H1 (cell line): ENCODE measurements at places on chromosomes 16 and 17.

DNA sequence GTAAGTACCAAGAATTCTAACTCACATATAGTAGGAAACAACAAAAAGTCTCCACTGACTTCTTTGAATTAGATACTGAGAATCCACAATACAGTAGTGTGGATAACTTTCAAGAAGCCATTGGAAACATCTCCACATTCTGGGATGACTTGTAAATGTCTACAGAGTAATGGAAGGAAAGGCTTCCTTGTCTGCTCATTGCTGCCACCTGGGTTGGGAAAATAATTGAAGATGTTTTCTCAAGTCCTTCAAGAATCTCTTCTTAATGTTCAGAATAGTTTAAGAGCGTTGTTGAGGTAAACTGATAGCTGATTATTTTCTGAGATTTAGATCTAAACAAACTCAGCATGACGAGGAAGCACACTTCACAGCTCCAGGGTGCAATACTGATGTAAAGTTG is 14.0 kb downstream of the CPSF4L start:
- H3K36me3 ChIP-seq: peaks cover 2% of the 10 kb centered on the region
- DNase-seq: no peak
- H3K27ac ChIP-seq: no peak overlapping the region
- H3K27me3 ChIP-seq: no peaks in the 10 kb centered on the region

DNA sequence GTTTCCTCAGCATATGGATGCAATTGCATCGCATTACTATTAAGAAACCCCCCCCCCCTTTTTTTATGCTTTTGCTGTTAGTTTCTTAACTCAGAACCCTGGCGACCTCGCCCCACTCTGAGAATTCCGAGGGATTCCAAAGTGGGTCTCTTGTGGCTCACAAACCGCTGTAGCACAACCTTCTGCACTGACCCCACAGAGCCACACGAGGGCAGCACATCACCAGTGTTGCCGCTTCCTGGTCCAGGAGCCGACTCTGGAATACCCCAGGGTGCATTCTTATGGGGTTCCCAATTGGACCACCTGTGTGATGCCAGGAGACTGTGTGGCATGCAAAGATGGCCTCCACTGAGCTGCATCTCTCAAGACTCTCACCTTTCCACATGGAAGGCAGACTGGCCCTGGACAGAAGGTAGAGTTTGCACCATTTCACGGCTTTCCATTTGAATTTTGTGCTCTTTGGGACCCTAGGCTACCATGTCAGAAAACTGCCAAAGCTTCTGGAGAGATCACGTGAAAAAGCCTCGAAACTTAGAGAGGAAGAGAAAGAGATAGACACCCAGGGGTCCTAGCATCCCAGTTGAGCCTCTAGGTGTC is 432.7 kb upstream of the ASIC2 start:
- H3K4me1 ChIP-seq: no peaks in the 10 kb centered on the region
- no peaks in the 10 kb centered on the region for H3K27me3 ChIP-seq
- DNase-seq: peak; percentile 36
- no peak overlapping the region for H3K27ac ChIP-seq

- H3K27me3 ChIP-seq: no peaks in the 10 kb centered on the region
- H3K36me3 ChIP-seq: 0 out of 2 replicates have a peak, but pooled peaks cover under 1% of the 10 kb centered on the region
- H3K27ac ChIP-seq: no peak overlapping the region
- H3K4me3 ChIP-seq: no peak overlapping the region
Observed at GRCh38 chr16:88077328-88078108, 126.3 kb downstream of the BANP start.

DNA sequence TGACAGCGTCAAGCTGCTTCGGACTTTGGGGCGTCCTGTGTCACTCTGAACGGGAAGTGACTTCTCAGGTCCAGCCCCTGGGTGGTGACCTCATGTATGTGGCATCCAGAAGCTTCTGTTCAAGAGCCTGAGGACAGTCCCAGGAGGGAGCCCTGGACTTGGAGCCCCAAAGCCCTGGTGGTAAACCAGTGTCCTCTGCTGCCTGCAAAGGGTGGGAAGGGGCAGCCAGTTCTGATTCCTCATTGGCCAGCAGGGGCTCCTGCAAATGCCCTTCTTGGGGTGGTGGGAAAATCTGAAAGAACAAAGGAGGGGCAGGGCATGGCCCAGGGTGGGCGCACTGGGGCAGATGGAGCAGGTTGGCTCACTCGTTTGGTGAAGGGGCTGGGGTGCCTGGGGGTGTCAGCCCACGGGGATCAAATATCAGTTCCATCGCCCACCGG is 1.6 kb downstream of the OSGIN1 start:
- H3K27ac ChIP-seq: no peak overlapping the region
- H3K36me3 ChIP-seq: no peaks in the 10 kb centered on the region
- no peaks in the 10 kb centered on the region for H3K27me3 ChIP-seq
- H3K4me1 ChIP-seq: peaks cover 7% of the 10 kb centered on the region
- DNase-seq: no peak

- no peaks in the 10 kb centered on the region for H3K27me3 ChIP-seq
- no peaks in the 10 kb centered on the region for H3K4me1 ChIP-seq
- no peak overlapping the region for H3K27ac ChIP-seq
- peaks cover 9% of the 10 kb centered on the region for H3K36me3 ChIP-seq
Observed at GRCh38 chr16:28188085-28188916, 23.5 kb downstream of the XPO6 start.

GRCh38 chr16:88058817-88059216 is 107.6 kb downstream of the BANP start:
- no peak for DNase-seq
- no peaks in the 10 kb centered on the region for H3K27me3 ChIP-seq

DNA sequence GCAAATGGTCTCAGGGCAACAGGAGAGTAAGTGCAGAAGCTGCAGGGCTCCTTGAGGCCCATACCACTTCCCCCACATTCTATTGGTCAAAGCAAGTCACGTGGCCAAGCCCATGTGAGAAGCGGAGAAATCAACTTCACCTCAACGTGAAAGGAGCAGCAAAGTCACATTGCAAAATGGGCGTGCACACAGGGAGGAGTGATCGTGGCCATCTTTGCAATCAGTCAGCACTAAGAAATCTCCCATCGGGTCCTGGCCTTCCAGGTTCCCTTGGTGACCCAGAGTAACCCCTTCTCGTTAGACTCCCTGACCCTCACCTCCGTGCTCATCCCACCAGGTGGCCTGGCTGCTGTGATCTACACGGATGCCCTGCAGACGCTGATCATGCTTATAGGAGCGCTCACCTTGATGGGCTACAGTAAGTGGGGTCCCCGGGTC is 38.0 kb downstream of the SLC5A11 start:
- H3K4me3 ChIP-seq: no peak overlapping the region
- DNase-seq: peak; percentile 47
- no peak overlapping the region for H3K27ac ChIP-seq
- H3K27me3 ChIP-seq: no peaks in the 10 kb centered on the region

- no peak overlapping the region for H3K4me3 ChIP-seq
- H3K27me3 ChIP-seq: no peaks in the 10 kb centered on the region
- H3K36me3 ChIP-seq: no peaks in the 10 kb centered on the region
Observed at GRCh38 chr17:39774047-39774446, 36.3 kb downstream of the GRB7 start.

GRCh38 chr16:78597809-78598570 is 498.5 kb downstream of the WWOX start:
- H3K36me3 ChIP-seq: no peaks in the 10 kb centered on the region
- DNase-seq: no peak
- H3K27ac ChIP-seq: no peak overlapping the region
- no peaks in the 10 kb centered on the region for H3K27me3 ChIP-seq

DNA sequence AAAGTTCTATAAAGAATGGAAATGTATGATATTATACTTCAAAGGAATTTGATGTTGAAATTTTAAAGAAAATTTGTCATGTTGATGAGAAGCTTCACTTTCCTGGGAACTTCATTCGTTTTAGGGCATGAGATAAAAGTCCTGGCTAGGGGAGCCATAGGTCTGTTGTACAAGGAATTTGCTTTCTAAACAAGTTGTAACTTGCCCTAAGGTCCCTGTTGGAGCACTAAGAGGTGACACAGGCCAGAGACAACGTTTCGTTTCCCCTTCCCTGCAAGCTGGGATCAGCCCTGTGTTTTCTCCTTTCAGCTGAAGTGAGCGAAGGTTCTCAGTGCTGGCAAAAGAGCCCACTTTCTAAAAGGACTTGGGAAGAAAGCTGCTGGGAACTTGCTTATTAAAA is 16.6 kb downstream of the PLD6 start:
- H3K4me1 ChIP-seq: peaks cover 2% of the 10 kb centered on the region; the same call in 1 of the 2 replicates
- no peaks in the 10 kb centered on the region; the same call in 1 of the 2 replicates for H3K36me3 ChIP-seq
- H3K27me3 ChIP-seq: no peaks in the 10 kb centered on the region
- no peak overlapping the region for H3K4me3 ChIP-seq

GRCh38 chr16:56113223-56113622 is 78.1 kb upstream of the GNAO1 start:
- no peak for DNase-seq
- H3K4me1 ChIP-seq: peaks cover 4% of the 10 kb centered on the region
- no peak overlapping the region for H3K27ac ChIP-seq
- no peak overlapping the region for H3K4me3 ChIP-seq
- no peaks in the 10 kb centered on the region for H3K27me3 ChIP-seq

GRCh38 chr16:66477028-66477515 is 50.0 kb downstream of the BEAN1 start:
- H3K27ac ChIP-seq: no peak overlapping the region
- H3K36me3 ChIP-seq: no peaks in the 10 kb centered on the region
- no peak for DNase-seq
- peaks cover 4% of the 10 kb centered on the region for H3K4me1 ChIP-seq
- no peak overlapping the region for H3K4me3 ChIP-seq
- H3K27me3 ChIP-seq: no peaks in the 10 kb centered on the region

DNA sequence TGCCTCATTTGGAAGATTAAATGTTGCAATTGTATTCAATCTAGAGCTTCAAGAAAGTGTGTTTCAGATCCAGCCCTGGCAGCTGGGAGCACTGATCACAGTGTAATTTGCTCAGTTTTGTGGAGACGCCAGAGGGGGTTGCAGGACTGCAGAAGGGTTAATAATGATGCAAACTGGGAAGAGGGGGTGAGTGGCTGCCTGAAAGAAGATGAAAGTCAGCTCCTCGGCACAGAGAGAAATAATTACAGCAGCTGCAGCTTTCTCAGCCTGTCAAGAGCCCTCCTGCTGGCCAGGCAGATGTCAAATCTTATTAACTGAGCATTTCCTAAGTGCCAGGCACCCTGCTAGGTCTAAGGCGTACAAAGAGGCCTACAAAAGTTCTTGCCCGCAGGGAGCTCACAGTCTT is 97.7 kb downstream of the ZNF18 start:
- H3K27ac ChIP-seq: no peak overlapping the region
- H3K27me3 ChIP-seq: no peaks in the 10 kb centered on the region
- H3K4me3 ChIP-seq: no peak overlapping the region

- H3K4me1 ChIP-seq: peaks cover 11% of the 10 kb centered on the region
- H3K4me3 ChIP-seq: peak overlapping the region; percentile 7; the same call in 1 of the 2 replicates
- DNase-seq: no peak
- H3K36me3 ChIP-seq: no peaks in the 10 kb centered on the region
- no peak overlapping the region for H3K27ac ChIP-seq
Observed at GRCh38 chr17:48541036-48541576, 3.8 kb downstream of the HOXB2 start.

- H3K4me1 ChIP-seq: peaks cover 14% of the 10 kb centered on the region
- H3K27me3 ChIP-seq: no peaks in the 10 kb centered on the region
- no peak for DNase-seq
- no peak overlapping the region for H3K4me3 ChIP-seq
- no peaks in the 10 kb centered on the region for H3K36me3 ChIP-seq
Observed at GRCh38 chr16:14497245-14498082, 132.6 kb downstream of the PARN start.

DNA sequence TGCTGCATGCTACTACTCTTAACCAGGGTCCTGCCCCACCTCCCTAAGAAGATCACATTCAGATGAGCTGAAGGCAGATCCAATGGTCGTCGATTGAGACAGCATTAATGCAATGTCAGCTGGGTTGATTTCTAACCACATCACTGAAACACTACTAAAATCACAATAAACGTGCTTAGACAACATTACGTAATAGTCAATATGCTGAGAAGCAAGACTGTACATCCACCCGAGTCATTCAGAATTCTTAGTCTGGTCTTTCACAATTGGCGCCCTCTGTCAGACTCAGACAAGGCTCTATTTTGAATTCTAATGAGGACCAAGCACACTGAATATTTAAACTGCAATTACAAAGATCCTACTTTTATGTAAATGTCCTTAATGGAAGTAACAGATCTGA is 205.2 kb downstream of the STX8 start:
- DNase-seq: no peak
- H3K4me3 ChIP-seq: no peak overlapping the region
- no peaks in the 10 kb centered on the region for H3K27me3 ChIP-seq
- H3K36me3 ChIP-seq: no peaks in the 10 kb centered on the region
- no peak overlapping the region for H3K27ac ChIP-seq

DNA sequence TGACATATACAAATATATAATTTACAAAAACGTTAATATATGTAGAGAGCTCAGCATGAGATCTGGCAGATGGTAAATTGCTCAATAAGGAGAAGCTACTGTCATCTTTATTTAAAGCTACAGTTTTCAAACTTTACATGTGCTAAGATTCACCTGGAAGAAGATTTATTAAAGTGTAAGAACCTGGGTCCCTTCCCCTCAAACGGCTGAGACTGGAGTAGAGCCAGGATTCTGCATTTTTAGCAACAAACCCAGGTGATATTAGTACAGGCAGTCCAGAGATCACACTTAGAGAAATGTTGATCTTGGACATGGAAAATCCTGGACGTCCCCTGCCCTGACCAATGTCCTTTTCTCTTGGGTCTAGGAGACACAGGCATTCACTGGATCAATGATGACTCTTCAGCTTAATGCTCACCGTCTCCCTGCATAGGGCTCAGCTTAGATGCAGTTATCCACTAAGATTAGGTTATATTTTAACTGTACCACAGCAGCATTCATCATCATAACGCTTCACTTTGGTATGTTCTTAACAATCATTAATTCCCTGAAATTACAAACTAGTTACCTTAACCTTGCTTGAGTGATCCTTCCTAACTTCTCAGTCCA is 20.4 kb downstream of the CDR2 start:
- no peaks in the 10 kb centered on the region for H3K4me1 ChIP-seq
- H3K36me3 ChIP-seq: peaks cover 3% of the 10 kb centered on the region
- no peak overlapping the region for H3K4me3 ChIP-seq
- H3K27me3 ChIP-seq: no peaks in the 10 kb centered on the region
- no peak for DNase-seq

DNA sequence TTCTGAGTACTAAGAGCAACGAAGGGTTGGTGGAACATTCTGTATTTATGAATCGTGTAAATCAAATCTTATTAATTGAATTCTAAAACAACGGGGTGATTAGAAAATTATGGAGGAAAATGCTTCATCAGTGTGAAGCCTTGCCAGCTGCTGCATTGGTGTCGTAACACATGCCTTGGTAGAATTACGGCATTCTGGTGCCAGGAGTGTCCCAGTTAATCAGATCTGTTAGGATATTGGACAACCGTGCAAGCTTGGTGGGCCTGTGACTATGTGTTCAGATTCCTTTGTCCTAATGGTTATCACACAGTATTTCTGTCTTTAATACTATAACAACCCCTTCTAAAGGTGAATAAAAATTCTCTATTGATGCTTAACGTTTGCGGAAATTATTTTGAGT is 44.2 kb upstream of the TANC2 start:
- no peak overlapping the region for H3K27ac ChIP-seq
- no peak for DNase-seq
- no peaks in the 10 kb centered on the region for H3K27me3 ChIP-seq
- no peak overlapping the region for H3K4me3 ChIP-seq
- no peaks in the 10 kb centered on the region for H3K36me3 ChIP-seq
- no peaks in the 10 kb centered on the region for H3K4me1 ChIP-seq

GRCh38 chr17:9519583-9520272 is 55.9 kb downstream of the STX8 start:
- H3K36me3 ChIP-seq: no peaks in the 10 kb centered on the region
- H3K4me1 ChIP-seq: no peaks in the 10 kb centered on the region; the same call in 1 of the 2 replicates
- H3K27me3 ChIP-seq: no peaks in the 10 kb centered on the region
- H3K4me3 ChIP-seq: no peak overlapping the region

GRCh38 chr16:78669994-78670393 is 570.5 kb downstream of the WWOX start:
- H3K4me3 ChIP-seq: no peak overlapping the region
- no peaks in the 10 kb centered on the region for H3K4me1 ChIP-seq
- DNase-seq: no peak
- H3K36me3 ChIP-seq: no peaks in the 10 kb centered on the region
- no peak overlapping the region for H3K27ac ChIP-seq
